ENCODE measurements at places on chromosomes 2 and 18. TPM values are rescaled to one million over a fixed set of nuclear protein-coding genes. Genes with fewer than 3 reads are reported as not detected.

- peak; percentile 83 for DNase-seq
- H3K36me3 ChIP-seq, result peaks cover 29% of the 10 kb centered on the region
- no peaks in the 10 kb centered on the region for H3K27me3 ChIP-seq
- H3K27ac ChIP-seq, result peak overlapping the region; percentile 94
Observed at GRCh38 chr2:27681841-27682240, 18.2 kb downstream of the SLC4A1AP start.

GRCh38 chr2:98422449-98422848 is 22.2 kb upstream of the INPP4A start:
- H3K27ac ChIP-seq, result no peak overlapping the region
- no peak for DNase-seq

GRCh38 chr18:78939105-78939504 is 40.5 kb upstream of the SALL3 start:
- H3K36me3 ChIP-seq, result no peaks in the 10 kb centered on the region
- no peaks in the 10 kb centered on the region for H3K4me1 ChIP-seq

The C2orf92 gene
- 8.5 TPM for total RNA-seq

The GLI2 gene
- 42.9 TPM for total RNA-seq

GRCh38 chr18:76384861-76385680 is 110.0 kb downstream of the ZNF516 start:
- H3K4me3 ChIP-seq, result no peak overlapping the region
- no peak for DNase-seq
- H3K27ac ChIP-seq, result no peak overlapping the region
- H3K36me3 ChIP-seq, result no peaks in the 10 kb centered on the region
- H3K27me3 ChIP-seq, result no peaks in the 10 kb centered on the region

GRCh38 chr18:24536326-24536725 is 75.9 kb downstream of the HRH4 start:
- no peak overlapping the region for H3K4me3 ChIP-seq
- no peaks in the 10 kb centered on the region for H3K27me3 ChIP-seq
- H3K36me3 ChIP-seq, result no peaks in the 10 kb centered on the region
- no peaks in the 10 kb centered on the region for H3K4me1 ChIP-seq
- no peak for DNase-seq

- no peaks in the 10 kb centered on the region for H3K36me3 ChIP-seq
- no peak overlapping the region for H3K4me3 ChIP-seq
- no peak for DNase-seq
- H3K27ac ChIP-seq, result no peak overlapping the region
Observed at GRCh38 chr18:33699372-33699771, 121.4 kb downstream of the ASXL3 start.

- H3K27ac ChIP-seq, result no peak overlapping the region
- H3K36me3 ChIP-seq, result no peaks in the 10 kb centered on the region
- H3K4me1 ChIP-seq, result no peaks in the 10 kb centered on the region
- H3K27me3 ChIP-seq, result no peaks in the 10 kb centered on the region
- no peak overlapping the region for H3K4me3 ChIP-seq
Observed at GRCh38 chr2:16394072-16394985, 271.3 kb downstream of the CYRIA start.

DNA sequence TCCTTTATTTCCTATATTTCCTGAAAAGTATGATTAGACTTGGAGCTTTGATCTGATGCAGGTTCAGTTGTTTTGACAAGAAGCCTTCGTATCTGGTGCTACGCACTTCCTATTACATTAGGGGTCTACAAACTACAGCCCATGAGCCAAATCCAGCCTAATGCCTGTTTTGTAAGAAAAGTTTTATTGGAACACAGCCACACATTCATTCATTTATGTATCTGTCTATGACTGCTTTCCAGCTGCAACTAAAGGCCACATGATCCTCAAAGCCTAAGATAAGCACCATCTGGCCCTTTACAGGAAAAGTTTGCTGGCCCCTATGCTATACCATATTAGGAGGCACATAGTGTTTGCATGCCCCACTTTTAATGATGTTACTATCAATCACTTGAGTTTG is 26.0 kb downstream of the EIF2AK3 start:
- H3K27me3 ChIP-seq, result no peaks in the 10 kb centered on the region
- no peak overlapping the region for H3K4me3 ChIP-seq
- peak overlapping the region; percentile 92 for H3K27ac ChIP-seq
- DNase-seq, result peak; percentile 36
- H3K4me1 ChIP-seq, result peaks cover 42% of the 10 kb centered on the region

GRCh38 chr2:207698301-207698700 is 13.1 kb upstream of the CCNYL1 start:
- H3K4me1 ChIP-seq, result no peaks in the 10 kb centered on the region
- H3K27ac ChIP-seq, result no peak overlapping the region
- no peak for DNase-seq
- no peaks in the 10 kb centered on the region for H3K36me3 ChIP-seq
- H3K4me3 ChIP-seq, result no peak overlapping the region

DNA sequence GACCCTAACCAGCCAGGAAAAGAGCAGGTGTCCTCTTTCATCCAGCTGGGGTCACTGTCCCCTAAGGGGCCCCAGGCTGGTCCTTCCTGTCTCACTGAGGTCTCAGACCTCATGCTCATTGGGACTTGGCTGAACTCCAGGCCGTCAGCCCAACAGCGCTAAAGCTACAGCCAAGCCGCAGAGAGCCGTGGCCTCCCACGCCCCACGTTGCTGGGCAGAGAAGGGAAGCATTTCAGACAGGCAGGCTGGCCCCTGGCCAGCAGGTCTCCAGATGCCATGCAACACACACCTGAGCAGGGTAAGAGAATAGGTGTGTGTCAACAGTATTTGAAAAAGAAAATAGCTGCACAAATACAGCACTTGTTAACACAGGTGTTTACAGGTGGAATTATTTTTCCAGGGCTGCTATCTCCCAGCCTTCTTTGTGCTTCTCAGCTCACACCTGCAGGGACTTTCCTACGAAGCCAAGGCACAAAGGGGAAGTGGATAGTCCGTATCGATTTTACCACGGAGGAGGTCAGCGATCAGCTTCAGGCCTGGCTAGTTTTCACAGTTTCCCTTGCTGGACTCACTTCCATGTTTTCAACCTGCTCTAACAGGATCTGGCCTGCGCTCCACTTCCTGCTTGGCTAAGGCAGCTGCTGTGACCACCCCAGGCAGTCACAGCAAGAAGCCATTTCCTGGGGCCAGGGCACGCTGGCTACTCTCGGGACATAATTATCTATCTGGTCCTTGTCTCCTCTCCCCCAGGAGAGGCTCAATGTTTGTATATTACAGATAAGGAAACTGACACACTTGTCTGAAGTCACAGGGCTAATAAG is 156.1 kb upstream of the ID2 start:
- H3K4me3 ChIP-seq, result no peak overlapping the region
- H3K36me3 ChIP-seq, result no peaks in the 10 kb centered on the region
- H3K27me3 ChIP-seq, result peaks cover 14% of the 10 kb centered on the region
- peak; percentile 48 for DNase-seq

DNA sequence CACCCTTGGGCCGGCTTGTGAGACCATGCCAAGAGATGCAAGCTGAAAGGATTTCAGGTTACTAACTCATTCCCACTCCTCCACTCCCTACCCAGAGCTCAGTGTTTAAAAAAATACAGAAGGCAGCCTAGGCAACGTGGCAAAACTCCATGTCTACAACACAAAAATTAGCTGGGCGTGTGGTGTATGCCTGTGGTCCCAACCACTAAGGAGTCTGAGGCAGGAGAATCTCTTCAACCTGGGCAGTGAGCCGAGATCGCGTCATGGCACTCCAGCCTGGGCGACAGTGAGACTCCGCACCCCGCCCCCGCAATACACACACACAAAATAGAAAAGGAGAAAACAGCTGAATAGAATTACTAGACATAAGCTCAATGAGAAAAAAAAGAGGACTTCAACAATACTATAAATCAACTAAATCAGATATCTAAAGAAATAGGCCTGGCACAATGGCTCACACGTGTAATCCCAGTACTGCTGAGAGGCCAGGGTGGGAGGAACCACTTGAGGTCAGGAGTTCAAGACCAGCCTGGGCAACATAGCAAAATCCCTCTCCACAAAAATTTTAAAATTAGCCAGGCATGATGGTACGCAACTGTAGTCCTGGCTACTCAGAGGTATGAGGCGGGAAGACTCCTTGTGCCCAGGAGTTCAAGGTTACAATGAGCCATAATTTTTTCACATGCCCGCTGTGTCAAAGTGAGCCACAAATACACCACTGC is 10.1 kb downstream of the IWS1 start:
- peak overlapping the region; percentile 96 for H3K27ac ChIP-seq
- no peaks in the 10 kb centered on the region for H3K27me3 ChIP-seq
- peaks cover 11% of the 10 kb centered on the region for H3K36me3 ChIP-seq
- peak overlapping the region; percentile 38 for H3K4me3 ChIP-seq
- DNase-seq, result peak; percentile 98

GRCh38 chr2:218217360-218218267 is 625 bp downstream of the ARPC2 start:
- H3K27me3 ChIP-seq, result no peaks in the 10 kb centered on the region
- peaks cover 15% of the 10 kb centered on the region for H3K36me3 ChIP-seq
- peak overlapping the region; percentile 98 for H3K4me3 ChIP-seq
- H3K27ac ChIP-seq, result peak overlapping the region; percentile 88
- DNase-seq, result no peak

The SCN1A gene
- not detected for total RNA-seq

- no peaks in the 10 kb centered on the region for H3K4me1 ChIP-seq
- no peak for DNase-seq
- H3K36me3 ChIP-seq, result no peaks in the 10 kb centered on the region
- H3K27ac ChIP-seq, result no peak overlapping the region
Observed at GRCh38 chr2:192315543-192315942, 120.8 kb upstream of the TMEFF2 start.

GRCh38 chr2:10495311-10495987 is 47.3 kb upstream of the ODC1 start:
- peaks cover 18% of the 10 kb centered on the region for H3K4me1 ChIP-seq
- no peaks in the 10 kb centered on the region for H3K36me3 ChIP-seq

The CDH2 gene
- 326 TPM for total RNA-seq

The DSG1 gene
- total RNA-seq, result 0.05 TPM

- H3K27me3 ChIP-seq, result no peaks in the 10 kb centered on the region
- peaks cover 20% of the 10 kb centered on the region for H3K4me1 ChIP-seq
- H3K27ac ChIP-seq, result no peak overlapping the region
- DNase-seq, result no peak
- no peak overlapping the region for H3K4me3 ChIP-seq
- no peaks in the 10 kb centered on the region for H3K36me3 ChIP-seq
Observed at GRCh38 chr18:27847412-27847811, 329.5 kb downstream of the CDH2 start.

GRCh38 chr18:2402084-2402483 is 169.2 kb downstream of the METTL4 start:
- no peak overlapping the region for H3K27ac ChIP-seq
- no peaks in the 10 kb centered on the region for H3K27me3 ChIP-seq
- no peaks in the 10 kb centered on the region for H3K36me3 ChIP-seq
- peak; percentile 87 for DNase-seq

DNA sequence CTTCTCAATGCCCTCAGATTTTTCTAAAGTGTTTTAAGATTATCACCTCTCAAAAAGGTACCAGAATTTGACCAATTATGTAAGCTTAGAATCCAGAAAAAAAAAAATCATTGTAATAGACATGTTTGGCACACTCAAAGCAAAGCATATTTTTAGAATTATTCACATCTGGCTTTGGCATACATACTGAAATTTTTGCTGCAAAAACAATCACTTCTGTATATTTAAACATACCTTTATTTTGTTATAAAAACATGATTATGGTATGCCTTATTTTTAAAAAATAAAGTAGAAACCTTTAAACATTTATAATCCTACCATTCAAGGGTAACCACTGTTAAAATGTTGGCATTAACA is 143.3 kb downstream of the ESCO1 start:
- no peaks in the 10 kb centered on the region for H3K4me1 ChIP-seq
- no peak for DNase-seq
- no peak overlapping the region for H3K4me3 ChIP-seq
- no peak overlapping the region for H3K27ac ChIP-seq
- H3K27me3 ChIP-seq, result no peaks in the 10 kb centered on the region

Data from astrocyte (in vitro differentiated cells and primary cell).